ENCODE measurements at places on chromosomes 5 and 9.

- DNase-seq = no peak
Measured at GRCh38 chr5:1513326-1514026, 10.3 kb downstream of the LPCAT1 start.

DNA sequence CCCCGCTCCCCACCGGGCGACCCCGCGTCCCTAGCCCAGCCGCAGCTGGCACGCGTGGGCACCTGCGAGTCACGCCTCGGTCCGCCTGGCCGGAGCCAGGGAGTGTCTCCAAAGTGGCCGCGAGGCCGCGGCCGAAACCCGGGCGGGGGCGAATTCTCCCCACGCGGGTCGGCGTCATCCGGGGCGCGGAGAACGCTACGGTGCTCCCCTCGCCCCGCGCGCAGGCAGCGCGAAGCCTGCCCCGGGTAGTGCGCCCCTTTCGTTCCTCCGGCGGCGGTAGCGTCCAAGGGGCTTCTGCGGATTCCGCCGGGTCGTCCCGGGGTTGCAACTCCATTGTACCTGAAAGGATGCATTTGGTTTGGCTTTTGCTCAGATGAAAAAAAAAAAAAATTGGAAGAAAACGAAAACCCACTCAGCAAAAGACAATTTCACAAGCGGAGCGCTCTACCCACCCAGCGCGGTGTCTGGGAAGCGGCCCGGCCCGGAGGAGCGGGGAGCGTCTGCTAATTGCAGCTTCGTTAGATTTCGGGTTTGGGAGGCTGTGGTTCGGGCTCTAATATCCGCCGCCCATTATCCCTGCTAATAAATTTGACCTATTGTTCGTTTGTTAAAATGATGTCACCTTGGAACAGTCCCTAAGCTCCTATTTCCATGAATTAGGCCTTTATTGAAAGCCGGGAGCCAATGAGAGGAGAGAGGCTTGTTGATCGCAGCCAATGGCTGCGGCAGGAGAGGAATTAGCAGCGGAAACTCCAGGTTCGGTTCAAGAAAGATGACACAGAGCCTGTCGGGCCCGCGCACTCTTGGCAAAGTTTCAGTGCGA lies at the start of gene TLX3:
Gene TLX3, plus strand, starts transcription at position 796 of the 823 bp plus-strand sequence. CDS start 118 bp downstream, outside the sequence.
- peak; percentile 53 for DNase-seq

DNA sequence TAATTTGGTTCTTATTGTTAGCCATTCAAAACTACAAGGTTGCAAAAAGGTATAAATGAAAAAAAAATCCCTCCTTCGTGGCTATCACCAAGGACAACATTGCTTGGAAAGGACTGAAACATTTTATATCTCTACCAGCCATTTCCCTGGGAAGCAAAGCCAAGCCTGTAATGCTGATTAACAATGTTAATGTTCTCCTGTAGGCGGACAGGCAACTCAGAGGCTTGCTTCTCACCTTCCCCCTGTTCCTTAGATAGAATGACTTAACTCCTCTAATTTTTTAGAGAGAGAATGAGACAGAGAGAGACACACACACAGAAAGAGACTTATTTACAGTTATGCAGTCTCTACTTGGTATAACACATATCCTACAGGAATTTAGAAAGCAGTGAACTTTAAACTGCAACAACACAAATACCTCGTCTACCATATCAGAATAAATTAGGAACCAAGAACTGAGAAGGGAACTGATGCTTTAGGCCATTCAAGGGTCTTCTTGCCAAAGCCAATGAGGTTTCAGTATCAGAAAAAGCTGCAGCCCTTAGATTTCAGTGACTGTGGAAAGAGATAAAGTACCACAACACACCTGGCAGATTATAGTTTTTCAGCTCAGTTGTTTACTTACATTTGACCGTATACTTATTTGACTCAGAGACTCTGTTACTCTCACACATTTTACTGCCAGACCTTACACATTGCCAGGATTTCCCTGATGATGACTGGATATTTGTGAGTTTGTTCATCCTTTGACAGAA lies 20.9 kb upstream of the MAN2A1 start:
- DNase-seq = no peak

- DNase-seq = no peak
Measured at GRCh38 chr5:139701056-139701741, 53.0 kb downstream of the CXXC5 start.

GRCh38 chr9:21993893-21994555 lies at the start of gene CDKN2A:
Gene CDKN2A (minus strand): TSS chr9:21994392.
- DNase-seq = no peak

- no peak for DNase-seq
Measured at GRCh38 chr5:169182797-169183196, 118.1 kb downstream of the SLIT3 start.

GRCh38 chr9:69678843-69679538 lies 6.8 kb upstream of the APBA1 start:
- DNase-seq = no peak

DNA sequence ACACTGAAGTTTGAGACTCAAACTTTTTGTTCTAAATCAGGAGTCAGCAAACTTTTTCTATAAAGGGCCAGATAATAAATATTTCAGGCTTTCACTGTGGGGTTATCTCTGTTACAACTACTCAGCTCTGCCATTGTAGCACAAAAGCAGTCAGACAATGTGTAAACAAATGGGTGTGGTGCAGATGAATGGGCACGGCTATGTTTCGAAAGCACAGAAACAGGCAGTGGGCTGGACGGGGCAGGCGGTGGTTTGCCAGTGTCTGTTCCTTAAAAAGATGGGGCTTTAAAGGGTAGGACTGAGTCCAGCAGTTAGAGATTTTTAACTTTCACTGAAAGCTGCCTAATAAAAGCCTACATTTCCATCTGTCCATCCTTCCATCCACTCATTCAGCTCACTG lies 48.9 kb downstream of the PFDN1 start:
- DNase-seq = no peak

DNA sequence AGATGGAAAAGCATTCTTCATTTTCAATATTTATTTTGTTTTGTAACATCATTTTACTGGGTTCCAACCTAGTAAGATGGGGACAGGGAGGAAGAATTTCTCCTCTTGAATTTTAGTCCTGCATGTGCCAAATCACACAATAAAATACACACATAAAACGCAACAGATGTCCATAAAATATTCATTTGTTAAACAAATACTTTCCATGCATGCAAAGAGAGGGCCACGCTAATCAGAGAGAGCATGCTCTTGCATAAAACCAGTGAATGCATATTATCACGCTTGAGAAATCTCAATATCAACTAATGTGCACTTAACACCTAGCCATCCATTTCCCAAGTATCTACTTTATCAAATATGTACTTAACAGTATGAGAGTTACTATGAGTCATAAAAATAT lies 212.6 kb upstream of the TARS1 start:
- DNase-seq = no peak

DNA sequence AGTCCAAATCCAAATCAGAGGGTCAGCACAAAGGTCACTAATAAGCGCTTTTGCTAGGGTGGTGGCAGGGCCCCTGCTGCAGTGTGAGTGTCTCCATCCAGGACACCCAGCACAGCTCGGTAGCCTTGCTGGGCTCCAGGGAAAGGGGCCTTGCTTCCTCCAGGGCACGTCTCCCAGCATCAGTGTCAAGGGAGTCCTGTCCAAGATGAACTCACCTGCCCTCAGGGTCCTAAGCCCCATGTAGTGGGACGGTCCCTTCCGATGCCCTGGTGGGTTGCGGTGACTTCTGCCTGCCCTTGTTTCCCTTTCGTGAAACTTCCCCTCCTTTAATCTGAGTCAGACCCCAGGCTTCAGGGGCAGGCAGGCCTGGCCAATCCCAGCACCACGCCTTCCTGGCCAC lies 101.7 kb downstream of the ZNF354C start:
- no peak for DNase-seq

- no peak for DNase-seq
Measured at GRCh38 chr5:29794141-29794787, 1399.2 kb upstream of the CDH6 start.

DNA sequence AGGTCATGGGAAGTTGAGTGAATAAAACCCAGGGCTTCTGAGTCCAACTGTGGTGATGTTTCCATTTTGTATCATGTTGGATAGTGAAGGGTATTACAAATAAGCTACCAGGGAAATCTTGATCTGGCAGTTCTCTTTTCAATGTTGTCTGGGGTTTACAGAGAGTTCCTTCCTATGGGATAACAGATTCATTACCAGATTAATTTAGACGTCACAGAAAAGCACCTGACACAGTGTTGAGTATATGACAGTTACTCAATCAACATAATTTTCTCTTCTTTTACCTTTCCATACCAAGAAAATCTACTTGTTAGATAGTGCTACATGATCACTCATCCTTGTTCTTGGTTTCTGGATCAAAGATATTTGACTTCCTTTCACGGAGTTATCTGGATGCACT lies 270.9 kb downstream of the ACTL7B start:
- no peak for DNase-seq

DNA sequence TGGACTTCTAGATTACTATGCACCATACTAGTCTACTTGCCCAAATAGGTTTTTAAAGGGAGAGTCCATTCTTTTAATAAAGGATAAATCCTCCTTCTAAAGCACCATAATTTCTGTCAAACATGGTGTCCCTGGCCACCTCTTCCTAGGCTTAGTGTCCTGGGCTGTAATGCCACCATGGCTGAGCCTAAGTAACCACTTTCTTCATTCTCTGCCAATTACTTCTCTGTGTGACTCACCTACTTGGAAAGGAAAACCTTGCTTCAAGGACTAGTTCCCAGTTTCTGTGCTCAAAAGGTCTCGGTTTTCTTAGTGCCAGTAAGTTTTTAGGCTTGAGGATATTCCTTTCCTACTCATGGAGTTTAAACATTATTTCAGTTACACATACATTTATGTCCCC lies 273.4 kb downstream of the DENND1A start:
- no peak for DNase-seq

- no peak for DNase-seq
Measured at GRCh38 chr9:19689328-19690101, 99.3 kb downstream of the SLC24A2 start.

DNA sequence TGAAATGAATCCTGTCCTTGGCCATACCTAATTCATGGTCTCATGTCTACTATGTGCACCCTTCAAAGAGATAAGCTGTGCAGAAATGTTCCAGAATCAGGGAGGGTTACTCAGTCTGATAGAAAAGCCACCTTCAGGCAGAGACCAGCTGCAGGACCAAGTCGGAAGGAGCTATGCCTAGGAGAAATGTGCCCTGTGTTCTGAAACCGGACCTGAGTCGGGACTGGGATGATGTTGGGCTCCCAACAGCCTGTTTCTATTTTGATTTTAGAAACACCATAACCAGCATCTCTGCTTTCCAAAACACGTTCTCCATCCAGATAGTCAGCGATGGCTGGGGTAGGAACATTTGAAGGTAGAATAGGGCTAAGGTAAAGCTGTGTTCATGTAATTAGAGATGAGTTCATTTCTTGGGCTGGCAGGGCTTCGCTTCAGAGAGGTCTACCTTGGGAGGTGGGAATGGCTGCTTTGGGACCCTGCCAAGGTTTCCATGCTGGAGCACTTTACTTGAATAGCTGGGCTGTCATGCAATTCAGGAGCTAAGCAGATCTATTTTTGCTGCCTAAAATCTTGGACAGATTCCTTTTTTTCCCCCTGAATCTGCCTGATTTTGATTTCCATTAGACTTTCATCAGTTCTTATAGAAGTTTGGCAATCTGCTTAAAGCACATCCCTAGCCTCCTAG lies 2.8 kb downstream of the ADCY2 start:
- DNase-seq = no peak

- DNase-seq = no peak
Measured at GRCh38 chr9:124008303-124008693, 3.3 kb upstream of the LHX2 start.

DNA sequence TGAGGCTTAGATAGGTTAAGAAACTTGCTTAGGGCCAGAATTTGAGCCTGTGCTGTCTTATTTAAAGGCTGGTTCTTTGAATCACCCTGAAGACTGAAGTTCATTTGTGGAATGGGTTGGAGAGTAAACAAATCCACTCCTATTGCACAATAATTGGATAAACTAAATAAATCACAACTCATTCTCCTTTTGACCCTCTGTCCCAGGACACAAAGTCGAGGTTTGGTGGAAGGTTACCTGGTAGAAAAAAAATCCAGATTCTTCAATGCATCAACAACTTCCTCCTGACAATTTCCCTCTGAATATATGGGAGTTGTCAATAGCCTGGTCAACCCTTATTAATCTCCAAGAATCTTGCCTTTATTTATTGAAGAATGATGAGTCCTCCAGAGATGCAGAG lies 28.9 kb downstream of the TBC1D2 start:
- no peak for DNase-seq

GRCh38 chr9:136787690-136788400 lies 3.3 kb upstream of the TMEM141 start:
- no peak for DNase-seq

GRCh38 chr9:131334629-131335367 lies 45.3 kb downstream of the PLPP7 start:
- DNase-seq = no peak

DNA sequence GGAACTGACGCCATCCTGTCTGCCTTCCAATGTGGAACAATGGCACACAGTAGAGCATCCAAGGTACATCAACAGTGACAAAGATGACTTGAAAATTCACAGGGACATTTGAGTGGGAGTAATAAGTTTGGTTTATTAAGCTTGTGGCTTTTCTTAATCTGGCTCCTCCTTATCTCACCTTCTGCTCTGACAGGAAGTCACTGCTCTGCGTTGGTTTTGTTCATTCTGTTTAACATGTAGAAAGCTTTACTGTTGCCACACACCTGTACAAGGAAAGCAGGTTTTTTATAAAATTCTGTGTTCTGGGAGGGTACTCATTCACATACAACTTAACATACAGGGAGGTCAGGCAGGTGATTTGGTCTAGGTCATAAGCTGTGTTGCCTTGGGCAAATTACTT lies 1.6 kb upstream of the GZMK start:
- no peak for DNase-seq

DNA sequence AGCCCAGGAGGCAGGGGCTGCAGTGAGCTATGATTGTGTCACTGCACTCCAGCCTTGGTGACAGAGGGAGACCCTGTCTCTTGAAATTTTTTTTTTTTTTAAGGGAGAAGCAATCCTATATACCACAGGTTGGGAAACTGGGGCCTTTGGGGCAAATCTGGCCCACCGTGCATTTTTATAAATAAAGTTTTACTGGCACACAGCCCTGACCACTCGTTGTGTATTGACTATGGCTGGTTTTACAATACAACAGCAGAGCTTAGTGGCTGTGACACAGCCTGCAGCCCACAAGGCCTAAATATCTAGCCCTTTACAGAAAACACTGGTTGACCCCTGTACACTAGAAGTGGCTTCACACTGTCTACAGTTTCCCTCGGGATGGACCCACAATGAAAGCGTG lies 58.0 kb downstream of the SECISBP2 start:
- DNase-seq = no peak

GRCh38 chr5:91142386-91142785 lies 240.7 kb downstream of the ARRDC3 start:
- DNase-seq = no peak

DNA sequence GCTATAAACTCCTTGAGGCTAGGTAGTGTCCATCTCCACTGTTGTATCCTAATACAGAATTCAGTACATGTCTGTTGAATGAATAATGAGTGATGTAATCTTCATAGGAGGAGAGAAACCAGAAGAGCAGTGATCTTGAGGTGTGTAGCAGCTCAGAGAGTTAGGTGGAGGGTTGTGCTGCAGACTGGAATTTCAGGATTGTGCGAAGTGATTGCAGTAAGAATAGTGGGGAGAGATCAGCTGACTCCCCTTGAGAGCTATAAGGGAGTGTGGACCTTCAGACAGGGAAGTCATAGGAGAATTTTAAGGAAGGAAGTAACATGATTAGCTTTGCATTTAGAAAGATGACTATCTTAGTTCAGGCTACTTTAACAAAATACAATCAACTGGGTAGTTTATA lies 4.4 kb downstream of the SNX24 start:
- no peak for DNase-seq

GRCh38 chr5:33129309-33129708 lies 311.5 kb upstream of the TARS1 start:
- DNase-seq = no peak
